ENCODE measurements at places on chromosomes 11 and 22.

- no peak for DNase-seq
Observed at GRCh38 chr22:46408568-46409506, 73.3 kb downstream of the TRMU start.

- DNase-seq: no peak
Observed at GRCh38 chr11:94747601-94748041, 20.5 kb upstream of the AMOTL1 start.

DNA sequence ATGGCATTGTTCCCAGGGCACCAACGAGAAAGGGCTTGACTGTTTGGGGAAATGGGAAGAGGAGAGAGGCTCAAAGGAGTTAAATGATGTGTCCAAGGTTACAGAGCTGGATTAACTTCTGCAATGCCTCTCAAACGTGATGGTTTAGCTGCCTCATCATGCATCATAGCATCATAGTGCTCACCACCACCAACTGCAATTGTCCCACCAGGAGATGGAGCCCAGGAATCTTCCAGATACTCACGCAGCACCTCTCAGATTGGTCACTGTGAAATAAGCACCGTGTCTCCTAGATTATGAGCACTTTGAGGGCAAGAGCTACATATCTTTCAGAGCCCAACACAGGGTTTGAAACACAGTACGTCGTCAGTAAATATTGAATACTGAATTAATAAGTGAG is 69.2 kb downstream of the PRSS23 start:
- DNase-seq: no peak

GRCh38 chr22:37237371-37238268 is 6.4 kb downstream of the RAC2 start:
- no peak for DNase-seq

DNA sequence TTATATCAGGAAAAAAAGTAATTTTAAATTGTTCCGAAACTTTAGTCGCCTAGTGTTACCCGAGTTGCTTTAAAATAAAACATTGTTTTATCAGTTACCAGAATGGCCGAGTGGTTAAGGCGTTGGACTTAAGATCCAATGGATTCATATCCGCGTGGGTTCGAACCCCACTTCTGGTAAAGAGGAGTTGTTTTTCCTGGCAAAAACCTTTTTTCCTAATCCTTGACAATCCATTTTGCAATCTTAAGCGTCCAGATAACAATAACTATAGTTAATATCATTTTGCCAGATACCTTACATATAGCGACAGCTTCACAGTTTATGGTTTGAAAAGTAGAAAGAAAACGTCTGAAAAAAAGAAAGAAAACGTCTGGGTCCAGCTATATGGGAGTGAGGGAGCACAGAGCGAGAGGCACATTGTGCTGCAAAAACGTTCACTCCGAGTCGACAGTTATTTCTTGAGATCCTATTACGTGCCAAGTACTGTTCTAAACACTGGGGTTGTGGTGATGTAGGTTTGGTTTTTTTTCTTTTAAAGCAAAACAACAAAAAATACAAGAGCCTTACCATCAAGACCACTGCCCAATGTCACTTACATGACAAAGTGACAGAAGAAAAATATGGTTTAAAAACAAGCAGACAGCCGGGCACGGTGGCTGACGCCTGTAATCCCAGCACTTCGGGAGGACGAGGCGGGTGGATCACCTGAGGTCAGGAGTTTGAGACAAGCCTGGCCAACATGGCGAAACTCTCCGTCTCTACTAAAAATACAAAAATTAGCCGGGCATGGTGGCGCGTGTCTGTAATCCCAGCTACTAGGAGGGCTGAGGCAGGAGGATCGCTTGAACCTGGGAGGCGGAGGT is 40.6 kb downstream of the OR4D9 start:
- peak; percentile 44 for DNase-seq

GRCh38 chr11:28521075-28521474 is 412.9 kb downstream of the METTL15 start:
- no peak for DNase-seq
